Hypothalamus (tissue), 51 donors: ENCODE measurements at places on chromosomes 1 and 21.

GRCh38 chr1:205576011-205576410, 55.8 kb downstream of the ELK4 start:
- DNase-seq, result no peak

- DNase-seq, result no peak
Observed at GRCh38 chr1:6732942-6733341, 31.3 kb upstream of the DNAJC11 start.

GRCh38 chr1:110155878-110156522, 5.7 kb downstream of the SLC6A17 start:
- no peak for DNase-seq

DNA sequence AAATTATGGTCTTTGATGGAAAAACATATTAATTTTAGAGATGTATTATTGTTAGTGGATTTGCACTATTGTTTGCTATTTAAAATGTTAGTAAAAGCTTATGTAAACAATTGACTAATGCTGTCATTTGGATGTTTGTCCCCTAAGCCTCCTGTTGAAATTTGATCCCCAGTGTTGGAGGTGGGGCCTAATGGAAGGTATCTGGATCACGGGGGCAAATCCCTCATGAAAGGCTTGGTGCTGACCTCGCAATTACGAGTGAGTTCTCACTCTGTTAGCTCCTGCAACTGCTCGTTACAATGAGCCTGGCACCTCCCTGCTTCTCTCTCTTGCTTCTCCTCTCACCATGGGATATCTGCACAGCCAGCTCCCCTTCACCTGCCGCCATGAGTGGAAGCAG, 14.3 kb downstream of the TMEM35B start:
- no peak for DNase-seq

DNA sequence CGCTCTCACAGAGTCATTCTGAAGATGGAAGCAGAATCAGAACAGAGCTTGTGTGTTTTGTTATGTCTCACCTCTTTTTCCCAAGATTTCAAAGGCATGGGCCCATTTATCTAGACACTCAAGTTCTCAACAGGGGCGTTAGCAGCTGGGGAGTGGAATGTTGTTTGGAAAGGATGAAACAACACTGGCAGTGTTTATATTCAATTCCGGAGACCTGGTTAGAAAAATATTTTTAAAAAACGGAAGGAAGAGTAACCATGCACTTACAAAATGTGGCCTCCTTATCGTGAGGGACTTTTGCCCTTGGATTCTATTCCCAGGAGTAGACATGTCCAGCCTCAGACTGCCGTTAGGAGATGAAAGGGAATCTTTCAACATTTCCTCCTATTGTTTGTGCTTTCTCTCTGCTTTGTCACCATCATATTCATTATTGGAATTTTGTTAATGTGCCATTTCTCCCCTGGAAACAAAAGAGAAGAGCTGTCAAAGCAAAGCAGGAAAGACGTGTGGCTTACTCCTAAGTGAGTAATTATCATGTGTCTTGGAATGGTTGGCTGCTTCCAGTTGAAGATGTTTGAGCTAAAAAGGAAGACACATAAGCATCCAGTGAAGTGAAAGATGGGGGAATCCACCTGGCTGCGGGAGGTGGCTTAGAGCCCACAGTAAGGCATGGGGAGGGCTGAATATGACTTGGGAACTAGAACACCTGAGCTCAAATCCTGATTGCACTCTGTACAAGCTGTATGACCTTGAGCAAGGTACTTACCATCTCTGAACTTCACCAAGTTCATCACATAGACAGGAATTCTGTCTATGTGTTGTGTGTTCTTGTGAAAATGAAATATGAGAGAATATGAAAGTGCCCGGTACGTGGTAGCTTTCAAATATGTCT, 71.7 kb upstream of the JUN start:
- no peak for DNase-seq

DNA sequence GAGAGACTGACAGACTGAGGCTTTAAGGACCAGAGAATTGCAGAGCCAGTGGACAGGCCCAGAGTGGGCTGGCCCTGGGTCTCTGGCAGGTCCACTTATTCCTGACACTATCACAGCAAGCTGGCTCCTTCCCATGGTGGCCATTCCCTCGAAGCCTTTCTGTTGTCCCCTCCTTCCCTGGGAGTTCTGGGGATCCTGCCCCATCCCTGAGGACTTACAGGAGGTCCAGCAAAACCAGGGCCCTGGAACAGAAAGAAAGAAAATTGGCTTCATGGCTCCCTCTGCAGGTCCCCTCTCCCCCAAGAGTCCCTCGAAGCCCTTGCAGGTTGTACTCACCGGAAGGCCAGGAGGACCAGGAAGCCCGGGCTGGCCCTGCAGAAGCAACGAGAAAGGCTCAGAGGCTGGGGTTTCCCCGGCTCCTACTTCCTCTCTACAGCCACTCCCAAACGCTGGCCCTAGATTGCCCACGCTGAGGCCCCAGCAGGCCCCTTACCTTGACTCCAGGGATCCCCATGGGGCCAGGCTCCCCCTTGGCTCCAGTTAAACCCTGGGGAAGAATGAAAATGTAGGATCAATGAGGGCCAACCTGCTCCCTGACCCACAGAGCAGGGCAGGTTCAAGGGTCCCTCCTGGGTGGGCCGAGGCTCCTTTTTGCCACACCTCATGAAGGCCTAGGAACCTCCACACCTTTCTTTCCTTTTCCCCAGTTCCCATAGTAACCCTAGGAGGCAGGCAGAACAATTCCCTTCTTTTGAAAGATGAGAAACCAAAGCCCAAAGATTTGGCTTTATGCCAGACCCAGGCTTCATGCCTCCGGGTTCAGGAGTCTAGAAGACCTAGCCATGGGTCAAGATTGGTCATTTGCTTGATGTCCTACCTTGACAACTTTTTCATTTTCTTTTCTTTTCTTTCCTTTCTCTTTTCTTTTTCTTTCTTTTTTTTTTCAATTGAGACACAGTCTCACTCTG, 4.6 kb downstream of the COL9A2 start:
- no peak for DNase-seq

DNA sequence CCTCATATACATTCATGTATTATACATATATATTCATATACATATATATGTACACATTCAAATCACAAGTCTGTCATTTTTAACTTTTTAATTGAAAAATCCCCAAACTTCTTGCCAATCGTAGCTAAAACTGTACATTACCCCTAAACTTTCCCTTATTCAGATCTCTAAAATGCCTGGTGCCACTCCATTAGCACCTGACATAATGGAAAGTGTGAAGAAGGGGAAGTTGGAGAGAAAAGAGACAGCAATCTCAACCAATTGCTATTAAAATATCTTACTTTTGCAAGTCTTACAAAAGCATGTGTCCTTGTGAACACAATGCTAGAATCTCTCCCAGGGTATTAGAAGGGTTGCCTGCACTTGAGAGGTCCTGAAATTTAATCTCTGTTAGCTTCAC, 22.7 kb upstream of the PRKACB start:
- no peak for DNase-seq

DNA sequence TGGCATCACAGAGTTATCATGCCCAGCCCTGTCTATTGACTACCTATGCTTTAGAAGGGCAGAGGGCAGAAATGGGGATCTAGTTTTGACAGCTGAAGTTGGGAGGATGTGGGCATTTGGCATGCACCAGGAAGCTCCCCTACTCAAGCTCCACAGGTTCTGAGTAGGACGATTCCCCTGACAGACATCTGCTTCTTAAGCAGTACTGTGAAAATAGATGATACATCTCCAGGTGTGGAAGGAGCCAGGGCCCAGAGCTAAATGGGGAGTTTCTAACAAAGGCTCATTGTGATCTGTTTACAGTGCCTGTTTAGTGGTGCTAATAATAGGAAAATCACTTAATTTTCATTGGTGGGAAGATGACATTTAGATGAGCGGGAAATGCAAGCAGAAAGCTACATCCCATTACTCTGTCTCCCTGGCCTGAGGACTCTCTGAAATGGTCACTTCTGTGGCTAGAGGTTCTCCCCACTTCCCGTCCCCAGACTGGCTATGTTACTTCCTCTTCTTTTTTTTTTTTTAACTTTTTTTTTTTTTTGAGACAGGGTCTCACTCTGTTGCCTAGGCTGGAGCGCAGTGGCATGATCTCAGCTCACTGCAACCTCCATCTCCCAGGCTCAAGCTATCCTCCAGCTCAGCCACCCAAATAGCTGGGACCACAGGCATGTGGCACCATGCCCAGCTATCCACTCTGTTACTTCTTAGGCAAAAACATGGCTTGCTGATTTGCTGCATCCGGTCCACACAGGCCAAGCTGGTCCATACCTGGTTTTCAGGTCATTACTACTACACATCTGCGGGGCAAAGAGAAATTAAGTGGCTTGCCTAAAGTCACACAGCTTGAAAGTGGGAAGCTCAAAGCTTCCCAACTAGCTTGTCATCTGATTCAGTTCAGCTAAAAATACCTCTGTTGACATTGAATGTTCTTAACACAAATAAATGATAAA, 23.2 kb upstream of the CNIH3 start:
- no peak for DNase-seq

- DNase-seq, result no peak
Observed at GRCh38 chr21:14566894-14567293, 20.8 kb upstream of the SAMSN1 start.

DNA sequence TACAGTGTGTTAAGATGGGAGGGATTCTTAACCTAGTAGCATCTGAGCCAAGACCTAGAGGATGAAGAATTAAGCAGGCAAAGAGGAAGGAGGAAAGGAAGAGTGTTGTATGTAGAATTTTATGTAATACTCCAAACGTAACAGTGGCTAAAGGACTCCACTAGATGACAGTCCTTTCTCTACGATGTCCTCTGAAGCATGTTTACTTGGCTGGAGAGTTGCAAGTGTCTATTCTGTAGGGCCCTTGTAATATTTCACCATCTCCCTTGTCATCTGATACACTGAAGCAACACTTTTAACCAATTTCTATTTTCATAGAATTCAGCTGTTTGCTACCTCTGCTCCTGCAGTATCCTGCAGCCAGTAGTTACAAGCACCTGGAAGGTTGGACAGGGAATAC, 2.2 kb upstream of the YBX1 start:
- DNase-seq, result no peak

DNA sequence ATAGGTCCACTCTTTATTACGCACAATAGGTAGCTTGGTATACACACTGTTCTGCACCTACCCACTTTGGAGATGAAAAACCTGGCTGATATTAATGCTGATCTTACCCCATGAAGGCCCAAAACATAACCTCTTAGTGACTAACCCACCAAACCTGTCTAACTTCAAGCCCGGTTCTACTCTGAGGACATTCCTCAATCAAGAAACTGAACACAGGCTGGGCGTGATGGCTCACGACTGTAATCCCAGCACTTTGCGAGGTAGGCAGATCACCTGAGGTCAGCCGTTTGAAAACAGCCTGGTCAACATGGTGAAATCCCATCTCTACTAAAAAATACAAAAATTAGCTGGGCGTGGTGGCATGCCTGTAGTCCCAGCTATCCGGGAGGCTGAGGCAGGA, 50.5 kb downstream of the EYA3 start:
- no peak for DNase-seq

DNA sequence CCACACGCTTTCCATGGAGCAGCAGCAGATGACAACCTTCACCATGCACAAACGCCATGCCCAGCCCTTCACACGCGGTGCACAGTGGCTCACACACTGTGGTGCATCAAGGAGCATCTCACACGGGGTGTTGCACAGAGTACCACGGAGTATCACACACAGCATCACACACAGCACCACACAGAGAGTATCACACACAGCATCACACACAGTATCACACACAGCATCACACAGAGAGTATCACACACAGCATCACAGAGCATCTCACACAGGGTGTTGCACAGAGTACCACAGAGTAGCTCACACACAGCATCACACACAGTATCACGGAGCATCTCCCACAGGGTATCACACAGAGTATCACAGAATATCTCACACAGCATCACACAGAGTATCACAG, 122.2 kb upstream of the RAB4A start:
- DNase-seq, result no peak

GRCh38 chr1:84159533-84160240, 15.6 kb downstream of the PRKACB start:
- DNase-seq, result no peak

DNA sequence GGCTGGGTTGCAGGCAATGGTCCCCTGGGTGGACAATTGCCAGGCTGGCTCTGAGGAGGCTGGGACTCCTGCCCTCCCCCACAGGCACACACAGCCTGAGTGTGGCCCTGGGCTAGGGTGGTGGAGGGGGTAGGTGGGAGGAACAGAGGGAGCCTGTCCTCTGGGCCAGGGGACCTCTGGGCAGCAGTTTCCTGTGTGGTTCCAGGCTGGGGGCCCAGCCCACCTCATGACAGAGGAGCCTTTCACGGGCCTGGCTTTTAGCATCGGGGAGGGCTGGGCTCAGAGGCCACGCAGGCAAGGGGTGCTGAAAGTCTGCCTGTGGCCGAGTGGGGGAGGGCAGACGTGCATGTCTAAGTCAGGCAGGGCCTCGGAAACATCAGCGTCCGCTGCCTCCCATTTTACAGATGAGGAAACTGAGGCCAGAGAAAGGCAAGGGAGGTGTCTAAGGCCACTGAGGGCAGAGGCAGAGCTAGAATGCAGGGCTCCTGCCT, 7.0 kb downstream of the EXTL1 start:
- DNase-seq, result peak; percentile 41

GRCh38 chr1:225533238-225533637, 105.4 kb upstream of the LBR start:
- no peak for DNase-seq

DNA sequence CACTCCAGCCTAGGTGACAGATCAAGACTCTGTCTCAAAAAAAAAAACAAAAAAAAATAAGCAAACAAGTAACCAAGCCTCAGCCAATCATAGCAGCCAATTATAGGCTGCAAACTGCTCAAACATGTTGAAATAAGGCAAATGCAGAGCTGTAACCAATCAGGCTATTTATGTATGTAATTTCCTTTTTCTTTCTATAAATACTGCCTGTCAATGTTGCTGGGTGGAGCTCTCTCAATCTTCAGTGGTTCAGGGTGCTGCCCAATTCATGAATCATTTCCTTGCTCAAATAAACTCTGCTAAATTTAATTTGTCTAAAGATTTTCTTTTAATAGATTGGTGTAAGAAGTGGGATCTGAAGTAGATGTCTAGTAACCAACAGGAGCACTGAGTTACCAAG, 11.6 kb upstream of the CD1D start:
- DNase-seq, result no peak

DNA sequence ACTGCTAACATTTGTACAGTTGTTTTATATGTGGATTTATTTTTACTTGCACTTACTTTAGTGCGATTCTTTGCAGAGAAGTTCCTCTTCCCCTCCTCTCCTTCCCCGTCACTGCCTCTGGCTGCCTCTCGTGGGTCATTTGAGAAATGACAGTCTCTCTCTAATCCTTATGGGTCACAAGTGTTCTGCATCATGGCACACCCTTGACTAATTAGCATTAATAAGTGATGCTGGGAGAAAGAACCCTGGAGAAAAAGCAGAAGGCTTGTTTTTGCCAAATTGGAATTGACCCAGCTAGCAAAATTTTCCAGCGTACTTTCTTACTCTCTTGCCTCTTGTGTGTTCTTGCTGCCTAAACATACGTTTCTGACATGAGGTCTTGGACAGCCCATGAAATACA, 301.2 kb downstream of the DUSP10 start:
- DNase-seq, result no peak
